ENCODE measurements at places on chromosomes 7 and 10.

DNA sequence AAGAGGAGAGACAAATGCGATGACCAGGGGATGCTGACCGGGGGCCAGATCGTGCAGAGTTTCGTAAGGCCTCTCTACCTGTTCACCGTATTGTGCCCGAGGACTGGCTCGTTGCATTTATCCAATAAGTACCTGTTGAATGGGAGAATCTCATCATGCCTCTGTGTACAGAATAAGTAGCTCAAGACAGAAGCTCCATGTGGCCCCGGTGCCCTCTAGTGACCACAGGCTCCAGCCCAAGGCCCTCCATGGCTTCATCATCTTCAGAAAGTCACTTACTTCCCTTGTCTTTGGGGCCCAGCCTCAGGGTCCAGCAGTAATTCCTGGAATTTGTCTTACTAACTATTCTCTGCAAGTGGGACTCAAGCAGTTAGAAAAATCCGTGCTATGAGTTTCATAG lies 151.0 kb downstream of the CHN2 start:
- DNase-seq, result no peak

GRCh38 chr7:134900166-134900982 lies 85.9 kb upstream of the AGBL3 start:
- no peak for DNase-seq

DNA sequence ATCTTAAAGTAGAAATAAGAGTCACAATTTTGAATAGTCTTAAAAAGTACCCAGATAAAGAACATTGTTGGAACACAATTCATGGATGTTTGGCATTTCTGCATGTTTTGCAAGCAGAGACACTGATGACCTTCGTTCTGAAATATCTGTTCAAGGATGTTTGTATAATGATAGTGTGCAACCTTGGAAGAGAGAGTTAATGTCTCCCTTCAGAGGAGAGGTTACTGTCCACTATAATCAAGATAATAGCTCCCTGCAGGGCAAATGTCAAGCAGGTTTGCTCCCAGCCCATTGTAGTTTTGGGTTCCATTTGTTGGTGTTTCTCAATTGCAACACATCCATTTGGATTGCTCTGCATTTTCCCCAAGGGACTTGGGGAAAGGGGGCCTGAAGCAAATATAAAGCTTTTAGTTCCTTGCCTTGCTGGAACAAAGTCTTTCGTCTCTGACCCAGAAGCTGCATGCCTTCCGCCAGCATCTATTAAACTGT lies 45.2 kb downstream of the COL1A2 start:
- no peak for DNase-seq

DNA sequence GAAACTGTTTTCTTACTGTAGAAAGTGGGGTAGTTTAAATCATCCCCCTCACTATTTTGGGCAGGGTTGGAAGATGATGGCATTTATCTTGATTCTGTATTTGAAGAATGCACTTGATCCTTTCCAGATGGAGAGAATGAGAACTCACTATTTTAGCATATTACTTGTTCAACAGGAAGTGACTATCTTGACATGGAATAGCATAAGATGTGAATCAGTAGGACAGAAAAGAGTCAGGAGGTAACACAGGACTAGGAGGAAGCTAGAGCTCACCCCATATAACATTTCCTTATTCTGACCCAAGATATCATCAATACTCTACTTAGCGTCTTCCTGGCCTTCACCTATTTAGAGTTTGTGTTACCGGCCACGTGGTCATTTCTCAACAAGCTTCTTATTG lies 400.2 kb downstream of the PHTF2 start:
- no peak for DNase-seq

DNA sequence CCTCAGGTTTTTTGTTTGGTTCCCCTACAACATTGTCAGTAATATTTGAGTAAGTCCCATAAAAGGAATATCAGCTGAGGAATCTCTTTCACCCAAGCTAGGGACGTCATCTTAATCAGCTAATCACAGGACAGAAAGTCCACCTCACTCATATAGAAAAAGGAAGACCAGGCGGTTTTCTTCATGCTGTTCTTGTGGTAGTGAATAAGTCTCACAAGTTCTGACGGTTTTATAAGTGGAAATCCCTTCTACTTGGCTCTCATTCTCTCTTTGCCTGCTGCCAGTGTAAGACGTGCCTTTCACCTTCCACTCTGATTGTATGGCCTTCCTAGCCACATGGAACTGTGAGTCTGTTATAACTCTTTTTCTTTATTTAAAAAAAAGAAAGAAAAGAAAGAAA lies 308.1 kb upstream of the PFKP start:
- DNase-seq, result no peak

GRCh38 chr7:16515785-16516685 lies 10.6 kb upstream of the LRRC72 start:
- DNase-seq, result no peak

DNA sequence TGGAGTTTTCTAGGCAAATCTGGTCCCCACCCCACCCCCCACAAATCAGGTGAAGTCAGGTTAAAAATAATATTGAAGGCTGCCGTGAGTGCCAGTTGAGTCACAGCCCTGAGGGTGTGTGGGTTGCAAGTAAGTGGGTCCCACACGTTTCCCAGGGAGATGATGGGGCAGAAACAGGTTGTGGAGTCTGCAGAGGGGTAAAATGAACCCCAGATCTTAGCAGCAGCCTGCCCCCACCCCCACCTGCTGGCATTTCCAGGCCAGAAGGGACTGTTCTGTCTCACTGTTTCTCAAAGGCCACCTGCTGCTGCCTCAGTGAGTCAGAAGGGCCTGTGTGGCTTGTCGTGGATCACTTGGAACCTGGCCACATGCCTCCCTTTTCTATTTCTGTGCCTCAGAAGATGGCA lies 59.8 kb upstream of the SMNDC1 start:
- peak; percentile 26 for DNase-seq

DNA sequence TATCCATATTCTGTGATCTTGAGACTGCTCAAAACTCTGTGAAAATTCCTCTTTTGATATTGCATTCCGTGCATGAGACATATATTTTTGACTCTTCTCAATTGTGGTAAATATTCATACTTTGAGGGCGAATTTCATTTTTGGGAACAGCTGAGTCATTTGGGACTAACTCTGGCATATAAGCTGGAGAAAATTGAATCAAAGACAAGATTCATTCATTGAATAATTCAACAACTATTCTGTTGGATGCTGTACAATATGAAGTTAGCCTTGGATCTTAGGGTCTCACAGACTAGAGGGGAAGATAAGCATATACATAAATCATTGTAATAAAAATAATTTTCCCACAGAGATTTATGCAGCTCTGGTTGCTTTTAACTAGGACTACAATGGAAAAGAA lies 183.2 kb upstream of the NEBL start:
- no peak for DNase-seq

Measured in stimulated activated CD8-positive, alpha-beta memory T cell treated with anti-CD3 and anti-CD28 coated beads, Interleukin-7, amount 100 ng/mL, for 48 hours (primary cell).